ENCODE measurements at places on chromosomes 16 and 17.
A peak's percentile ranks its signal among the peaks of the same experiment; 100 is the strongest.

DNA sequence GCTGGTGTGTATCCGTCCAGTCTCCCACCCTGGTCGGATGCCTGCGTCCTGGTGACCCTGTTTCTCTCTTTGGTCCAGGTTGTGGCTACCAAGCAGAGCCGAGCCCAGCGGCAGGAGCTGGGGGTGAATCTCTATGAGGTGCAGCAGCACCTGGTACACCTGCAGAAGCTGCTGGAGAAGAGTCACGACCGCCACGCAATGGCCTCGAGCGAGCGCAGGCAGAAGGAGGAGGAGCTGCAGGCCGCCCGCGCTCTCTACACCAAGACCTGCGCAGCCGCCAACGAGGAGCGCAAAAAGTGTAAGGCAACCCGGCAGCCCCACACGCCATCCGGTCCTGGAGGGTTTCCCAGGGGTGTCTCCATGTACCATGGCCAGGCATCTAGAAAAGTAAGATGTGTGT lies 13.5 kb downstream of the CCDC40 start:
- DNase-seq: no peak

DNA sequence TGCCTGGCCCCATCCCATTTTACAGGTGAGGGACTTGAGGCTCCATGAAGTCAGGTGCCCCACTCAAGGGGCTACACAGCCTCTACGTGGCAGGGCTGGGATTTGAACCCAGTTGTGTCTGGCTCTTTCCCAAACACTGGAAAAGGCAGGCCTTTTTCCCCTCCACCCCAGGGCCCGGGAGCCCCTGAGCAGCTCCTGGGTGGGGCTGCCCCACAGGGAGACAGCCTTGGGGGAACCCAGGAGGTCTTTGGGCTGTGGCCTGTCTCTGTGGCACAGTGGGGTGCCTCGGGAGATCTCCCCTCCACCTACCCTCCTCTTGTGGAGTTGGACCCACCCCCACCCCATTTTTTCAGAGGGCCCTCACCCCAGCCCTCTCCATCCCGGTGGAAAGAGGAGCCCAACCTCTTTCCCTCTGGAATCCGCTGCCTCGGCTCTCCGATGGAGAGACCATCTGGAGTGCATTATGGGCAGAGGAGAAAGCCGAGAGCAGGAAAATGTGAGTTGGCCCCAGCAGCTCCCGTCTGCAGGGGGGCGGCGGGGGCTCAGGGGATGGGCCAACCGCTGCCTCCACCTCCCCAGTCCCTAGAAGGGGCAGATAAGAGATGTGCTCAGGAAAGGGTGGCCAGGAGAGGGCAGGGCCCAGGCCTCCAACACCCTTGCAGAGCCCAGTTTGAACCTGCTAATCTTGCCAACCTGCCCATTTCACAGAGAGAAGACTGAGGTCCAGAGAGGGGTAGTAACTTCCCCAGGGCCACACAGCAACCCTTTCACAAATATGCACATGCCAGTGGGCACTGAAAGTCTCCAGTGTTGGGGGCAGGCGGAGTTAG lies 15.4 kb upstream of the TMEM92 start:
- no peak for DNase-seq

DNA sequence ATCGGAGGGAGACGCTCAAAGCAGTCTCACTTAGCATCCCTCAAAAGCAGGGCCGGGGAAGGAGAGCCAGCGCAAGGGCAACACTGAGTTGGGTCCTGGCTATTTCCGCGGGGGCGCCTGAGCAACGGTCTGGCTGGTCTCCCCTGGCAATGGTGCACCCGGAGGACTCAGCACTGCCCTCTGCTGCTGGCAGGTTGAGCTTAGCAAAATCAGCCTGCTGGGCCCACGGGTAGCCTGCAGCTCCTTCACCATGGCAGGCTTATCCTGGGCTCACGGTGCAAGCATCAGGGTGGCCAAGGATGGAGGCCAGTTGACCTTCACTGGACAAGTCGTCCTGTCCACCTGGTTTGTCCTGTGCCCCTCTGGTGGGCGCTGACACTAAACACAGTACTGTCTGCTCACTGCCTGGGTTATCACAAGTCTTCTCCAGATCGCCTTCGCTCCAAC lies 14.4 kb upstream of the ALDH3A1 start:
- DNase-seq: peak; percentile 28

DNA sequence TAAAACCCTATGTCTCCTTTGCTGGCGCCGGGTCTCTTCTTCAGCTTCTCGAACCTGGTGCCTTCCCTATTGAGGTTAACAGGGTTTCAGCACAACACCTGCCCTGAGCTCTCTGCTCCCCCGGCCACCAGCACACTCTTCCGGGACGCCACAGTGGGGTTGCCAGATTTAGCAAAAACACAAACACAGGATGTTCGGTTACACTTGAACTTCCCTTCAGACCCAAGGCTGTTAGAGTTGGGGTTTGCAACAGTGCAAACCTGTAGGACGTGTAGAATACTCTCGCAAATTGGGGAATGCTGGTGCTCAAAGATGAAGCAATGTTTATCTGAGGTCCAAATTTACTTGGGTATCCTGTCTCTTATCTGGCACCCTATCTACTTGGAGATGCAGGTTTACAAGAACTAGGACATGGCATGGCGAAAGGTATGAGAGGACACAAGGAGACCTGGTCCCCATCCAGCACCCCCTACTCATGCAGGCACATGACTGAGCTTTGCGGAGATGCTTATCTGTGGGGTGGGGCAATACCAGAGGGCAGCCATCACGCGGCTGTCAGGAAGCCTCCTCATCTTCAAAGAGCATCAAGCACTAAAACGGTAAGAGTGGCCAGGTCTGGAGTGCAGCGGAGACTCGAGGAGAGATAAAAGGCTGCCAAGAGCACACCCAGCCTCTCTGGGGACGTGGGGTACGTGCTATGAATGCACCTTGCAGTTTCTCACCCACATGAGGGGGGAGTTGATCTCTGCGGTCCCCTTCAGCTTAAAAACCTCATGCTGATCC lies 52.8 kb downstream of the SDK2 start:
- no peak for DNase-seq

- no peak for DNase-seq
Observed at GRCh38 chr16:22220714-22221113, 14.6 kb downstream of the EEF2K start.

GRCh38 chr17:30970831-30971567 lies at the start of gene RNF135:
Gene RNF135, plus strand, starts transcription at chr17:30971039. Its CDS starts 35 bp downstream, at chr17:30971074.
- peak; percentile 35 for DNase-seq

DNA sequence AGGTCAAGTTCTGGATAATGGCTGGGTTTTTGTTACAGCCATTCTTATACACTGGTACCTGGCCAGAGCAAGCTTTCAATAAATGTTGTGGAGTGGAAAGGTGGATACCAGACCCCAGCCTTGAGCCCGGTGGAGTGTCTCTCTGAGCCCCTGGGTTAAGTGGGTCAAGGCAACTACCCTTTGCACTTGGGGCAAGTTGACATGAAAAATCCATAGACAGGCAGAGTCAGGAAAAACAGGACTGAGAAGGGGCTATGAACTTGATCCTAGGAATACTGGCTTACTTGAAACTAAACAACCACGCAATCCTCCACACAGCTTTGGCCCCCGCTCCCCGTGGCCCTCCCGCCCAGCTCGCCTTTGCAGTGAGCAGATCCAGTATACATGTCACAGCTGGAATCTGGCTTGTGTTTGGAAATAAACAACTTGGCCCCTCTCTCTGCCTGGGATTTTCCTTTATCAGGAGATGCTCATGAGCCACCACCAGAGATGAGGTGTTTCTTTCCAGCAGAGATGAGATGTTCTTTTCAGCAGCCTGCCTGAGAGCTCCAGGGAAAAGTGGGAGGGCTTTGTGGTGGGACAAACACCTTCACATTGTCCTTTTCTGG lies 65.9 kb downstream of the KSR1 start:
- DNase-seq: no peak

DNA sequence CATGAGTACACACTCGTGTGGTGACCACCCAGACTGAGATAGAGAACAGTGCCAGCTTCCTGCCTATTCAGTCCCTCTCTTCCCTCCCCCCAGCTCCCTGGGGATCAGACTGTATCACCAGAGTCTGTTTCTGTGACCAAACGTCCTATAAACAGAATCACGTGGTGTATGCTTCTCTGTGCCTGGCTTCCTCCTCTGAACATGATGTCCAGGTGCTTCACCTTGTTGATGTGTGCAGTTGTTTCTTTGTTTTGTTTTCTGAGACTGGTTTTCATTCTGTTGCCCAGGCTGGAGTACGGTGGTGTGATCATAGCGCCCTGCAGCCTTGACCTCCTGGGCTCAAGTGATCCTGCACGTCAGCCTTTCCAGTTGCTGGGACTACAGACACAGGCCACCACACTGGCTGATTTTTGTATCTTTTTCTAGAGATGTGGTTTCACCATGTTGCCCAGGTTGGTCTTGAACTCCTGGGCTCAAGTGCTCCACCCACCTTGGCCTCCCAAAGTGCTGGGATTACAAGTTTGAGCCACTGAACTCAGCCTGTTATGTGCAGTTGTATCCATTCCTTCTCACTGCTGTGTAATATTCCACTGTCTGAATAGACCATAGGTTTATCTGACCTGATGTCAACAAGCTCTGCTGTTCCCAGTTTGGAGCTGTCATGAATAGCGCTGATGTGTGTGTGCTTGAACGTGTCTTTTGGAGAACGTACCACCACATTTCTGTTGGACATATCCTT lies 28.9 kb upstream of the PRM1 start:
- DNase-seq: no peak

DNA sequence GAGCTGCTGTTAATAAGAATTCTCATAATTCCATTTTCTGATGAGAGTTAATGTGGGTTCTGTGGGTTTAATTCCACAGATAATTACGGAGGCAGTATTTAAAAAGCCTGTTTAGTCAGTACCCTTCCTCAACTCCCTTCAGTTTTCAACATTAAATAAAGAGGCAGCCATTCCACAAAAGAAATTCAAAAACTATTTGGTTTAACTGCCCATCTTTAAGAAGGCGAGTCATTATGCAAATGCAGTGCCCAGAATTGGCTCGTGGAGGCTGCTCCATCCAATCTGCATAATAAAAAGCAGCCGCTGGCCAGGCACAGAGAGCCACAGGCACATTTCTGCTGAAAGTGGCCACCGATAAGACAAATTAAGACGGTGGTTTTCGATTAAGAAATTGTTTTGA lies 194.4 kb upstream of the TOX3 start:
- DNase-seq: no peak

- DNase-seq: no peak
Observed at GRCh38 chr17:33389504-33390135, 96.5 kb upstream of the ASIC2 start.

DNA sequence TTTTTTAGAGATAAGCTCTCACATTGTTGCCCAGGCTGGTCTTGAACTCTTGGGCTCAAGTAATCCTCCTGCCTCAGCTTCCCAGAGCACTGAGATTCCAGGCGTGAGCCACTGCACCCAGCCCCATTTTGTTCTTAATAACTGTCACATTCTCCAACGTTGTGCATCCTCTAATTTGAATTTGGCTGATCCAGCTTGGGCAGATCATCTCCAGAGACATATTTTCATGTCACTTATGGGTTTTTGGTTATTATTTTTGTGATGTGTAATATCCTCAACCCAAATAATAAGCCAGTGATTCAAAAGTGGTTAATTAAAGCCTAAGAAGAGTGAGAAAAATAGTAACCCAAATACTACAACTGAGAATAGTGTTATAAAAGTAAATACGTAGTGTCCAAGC lies 16.2 kb upstream of the COL1A1 start:
- no peak for DNase-seq

GRCh38 chr17:66930933-66931332 lies 33.6 kb upstream of the CACNG4 start:
- DNase-seq: no peak

GRCh38 chr17:57580055-57580739 lies 164.9 kb downstream of the CCDC182 start:
- DNase-seq: no peak

GRCh38 chr17:35612924-35613521 lies 25.9 kb downstream of the AP2B1 start:
- DNase-seq: no peak

- no peak for DNase-seq
Observed at GRCh38 chr17:9334536-9335446, 240.8 kb downstream of the STX8 start.

DNA sequence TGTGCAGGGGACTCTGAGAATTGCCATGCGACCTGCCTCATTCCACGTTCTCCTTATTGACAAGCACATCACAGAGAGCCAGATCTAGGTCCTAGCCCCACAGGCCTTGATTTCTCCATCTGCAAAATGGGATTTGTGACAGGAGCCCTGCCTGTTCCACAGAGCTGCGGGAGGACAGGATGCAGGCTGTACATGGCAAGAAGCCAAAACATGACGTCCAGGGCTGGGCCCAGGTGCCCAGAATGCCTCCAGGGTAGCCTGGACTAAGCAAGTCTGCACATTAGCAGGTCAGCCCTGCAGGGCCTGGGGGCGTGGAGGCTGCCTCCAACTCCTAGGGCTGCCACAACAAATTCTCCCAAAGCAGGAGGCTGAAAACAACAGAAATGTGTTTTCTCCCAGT lies 235.7 kb upstream of the SDK2 start:
- no peak for DNase-seq

DNA sequence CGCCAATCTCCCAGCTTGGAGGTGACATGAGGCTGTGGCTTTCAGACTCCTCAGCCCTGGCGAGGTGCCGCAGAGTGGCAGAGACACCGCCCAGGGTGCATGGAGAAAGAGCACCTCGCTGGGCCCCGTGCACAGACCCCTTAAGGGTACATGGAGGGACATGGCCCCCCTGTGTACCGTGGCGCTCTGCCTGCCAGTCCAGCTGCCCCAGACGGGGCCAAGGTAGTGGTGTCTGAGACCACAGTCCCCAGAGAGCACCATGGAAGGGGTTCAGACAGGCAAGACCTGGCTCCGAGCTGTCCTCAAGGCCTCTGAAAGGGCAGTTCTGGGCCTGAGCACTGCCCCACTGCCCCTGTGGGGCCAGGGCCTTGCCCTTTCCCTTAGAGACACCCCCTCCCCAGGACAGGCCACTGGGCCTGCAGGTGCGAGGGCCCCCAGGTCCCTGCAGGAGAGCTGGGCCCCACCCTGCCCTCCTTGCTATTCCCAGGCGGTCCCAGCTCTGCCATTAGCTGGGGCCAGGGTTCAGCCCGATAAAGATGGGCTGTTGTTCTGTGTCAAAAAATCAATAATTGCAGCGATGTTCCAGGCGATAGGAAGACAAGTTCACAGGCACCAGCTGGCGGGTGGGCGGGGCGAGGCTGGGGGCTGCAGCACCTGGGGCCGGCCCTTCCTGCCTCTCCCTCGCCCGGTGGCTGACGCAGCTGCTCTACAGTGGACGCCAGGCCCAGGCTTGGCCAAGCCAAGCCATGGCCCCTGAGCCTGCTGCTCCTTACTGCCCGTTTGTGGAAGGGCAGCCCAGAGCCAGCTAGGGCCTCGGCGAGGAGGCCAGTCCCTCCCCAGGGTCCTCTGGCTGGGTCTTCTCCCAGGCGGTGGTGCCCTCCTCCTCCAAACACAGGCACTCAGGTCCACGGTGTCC lies 51.7 kb downstream of the ZFPM1 start:
- DNase-seq: no peak

Data from kidney epithelial cell (primary cell).